ENCODE measurements at places on chromosomes 4 and X.

GRCh38 chrX:115652221-115652620, 91.2 kb downstream of the PLS3 start:
- DNase-seq = no peak

DNA sequence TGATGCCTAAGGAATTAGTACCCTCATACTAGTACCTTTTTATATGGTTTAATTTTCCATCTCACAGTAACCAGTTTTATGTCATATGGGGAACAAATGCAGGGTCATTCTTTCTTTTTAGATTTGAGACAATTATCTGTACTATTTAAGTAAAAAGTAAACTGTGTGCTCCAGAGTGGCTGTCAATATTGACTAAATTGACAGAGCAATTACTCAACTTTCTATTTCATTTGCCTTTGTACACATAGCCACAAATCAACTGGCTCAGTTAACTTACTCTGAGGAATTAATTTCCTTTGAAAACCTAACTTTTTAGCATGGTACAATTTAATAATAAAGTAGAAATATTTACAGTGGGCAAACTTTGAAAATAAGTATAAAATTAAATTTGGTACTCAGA, 28.5 kb upstream of the TEX13C start:
- no peak for DNase-seq

DNA sequence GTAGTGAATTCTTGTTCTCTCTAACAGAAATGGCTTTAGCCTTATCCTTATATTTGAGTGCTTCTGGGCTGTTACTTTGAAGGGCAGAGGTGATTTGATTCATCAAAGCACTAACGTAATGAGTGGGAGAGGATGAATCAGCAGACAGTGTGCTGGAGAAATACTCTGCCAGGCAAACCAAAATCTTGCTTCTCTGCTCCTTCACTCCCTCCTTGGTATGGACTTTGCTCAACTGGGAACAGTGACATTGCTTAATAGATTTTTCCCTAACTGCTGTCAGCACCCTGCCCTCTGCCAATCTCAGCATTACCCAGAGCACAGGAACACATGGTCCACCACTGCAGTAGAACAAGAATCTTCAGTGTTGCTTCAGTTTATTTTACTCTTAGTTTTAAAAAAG, 56.0 kb downstream of the PDLIM5 start:
- peak; percentile 63 for DNase-seq

DNA sequence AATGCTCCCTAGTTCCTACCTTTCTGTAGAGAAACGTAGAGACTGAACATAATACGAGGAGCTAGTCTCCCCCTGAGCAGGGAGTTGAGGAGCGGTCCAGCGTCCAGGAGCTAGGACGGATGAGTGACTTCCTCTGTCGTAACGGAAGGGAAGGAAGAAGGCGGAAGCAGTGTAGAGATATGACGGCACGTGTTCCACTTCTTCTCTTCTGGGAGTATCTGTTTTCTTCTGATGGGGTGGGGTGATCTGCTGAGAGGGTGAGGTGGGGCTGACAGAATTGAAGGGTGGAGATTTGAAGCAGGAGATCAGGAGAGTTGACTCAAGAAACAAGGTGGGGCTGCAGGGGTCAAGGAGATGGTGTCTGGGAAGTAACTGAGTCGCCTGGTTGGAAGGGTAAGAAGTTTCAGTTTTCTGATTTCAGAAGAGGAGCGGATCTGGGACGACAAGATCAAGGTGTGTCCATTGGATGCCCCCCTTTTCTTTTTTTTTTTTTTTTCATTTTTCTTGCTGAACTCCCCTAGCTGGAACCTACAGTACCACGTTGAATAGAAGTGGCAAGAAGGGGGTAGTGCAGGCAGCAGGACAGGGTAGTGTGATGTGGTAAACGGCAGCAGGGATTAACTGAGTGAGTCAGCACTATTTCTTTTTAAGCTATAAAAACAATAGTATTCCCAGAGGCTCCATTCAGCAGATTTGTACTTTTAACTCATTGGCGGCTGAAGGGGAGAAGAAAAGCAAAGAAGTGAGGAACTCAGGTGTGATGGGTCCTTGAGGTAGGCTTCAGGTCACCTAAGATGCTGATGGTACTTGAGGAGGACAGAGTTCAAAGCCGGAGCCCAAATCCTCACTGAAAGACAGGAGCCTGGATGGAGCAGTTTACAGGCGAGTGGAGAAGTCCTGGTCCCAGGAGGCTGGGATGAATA, 50.8 kb upstream of the SETD7 start:
- DNase-seq = no peak

- peak; percentile 14 for DNase-seq
Observed at GRCh38 chr4:97987019-97987648, 156.1 kb downstream of the STPG2 start.

DNA sequence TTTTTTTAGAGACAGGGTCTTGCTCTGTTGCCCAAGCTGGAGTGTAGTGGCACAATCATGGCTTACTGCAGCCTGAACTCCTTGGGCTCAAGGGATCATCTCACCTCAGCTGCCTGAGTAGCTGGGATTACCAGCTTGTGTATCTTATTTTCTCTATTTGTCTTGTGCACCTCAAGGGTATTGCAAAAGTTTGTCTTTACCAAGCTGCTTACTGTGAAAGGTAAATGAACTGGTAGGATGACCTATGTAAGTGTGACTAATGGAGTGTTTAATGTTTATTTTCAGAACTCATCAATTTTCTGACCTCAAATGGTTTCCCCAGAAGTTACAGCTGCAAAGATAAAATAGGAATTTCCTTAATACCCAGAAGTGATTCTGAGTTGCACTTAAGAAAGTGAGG, 5.3 kb upstream of the FGA start:
- peak; percentile 23 for DNase-seq

- no peak for DNase-seq
Observed at GRCh38 chrX:8034058-8034457, 106.8 kb upstream of the PNPLA4 start.

- DNase-seq = no peak
Observed at GRCh38 chr4:4960574-4960973, 58.7 kb downstream of the CYTL1 start.

DNA sequence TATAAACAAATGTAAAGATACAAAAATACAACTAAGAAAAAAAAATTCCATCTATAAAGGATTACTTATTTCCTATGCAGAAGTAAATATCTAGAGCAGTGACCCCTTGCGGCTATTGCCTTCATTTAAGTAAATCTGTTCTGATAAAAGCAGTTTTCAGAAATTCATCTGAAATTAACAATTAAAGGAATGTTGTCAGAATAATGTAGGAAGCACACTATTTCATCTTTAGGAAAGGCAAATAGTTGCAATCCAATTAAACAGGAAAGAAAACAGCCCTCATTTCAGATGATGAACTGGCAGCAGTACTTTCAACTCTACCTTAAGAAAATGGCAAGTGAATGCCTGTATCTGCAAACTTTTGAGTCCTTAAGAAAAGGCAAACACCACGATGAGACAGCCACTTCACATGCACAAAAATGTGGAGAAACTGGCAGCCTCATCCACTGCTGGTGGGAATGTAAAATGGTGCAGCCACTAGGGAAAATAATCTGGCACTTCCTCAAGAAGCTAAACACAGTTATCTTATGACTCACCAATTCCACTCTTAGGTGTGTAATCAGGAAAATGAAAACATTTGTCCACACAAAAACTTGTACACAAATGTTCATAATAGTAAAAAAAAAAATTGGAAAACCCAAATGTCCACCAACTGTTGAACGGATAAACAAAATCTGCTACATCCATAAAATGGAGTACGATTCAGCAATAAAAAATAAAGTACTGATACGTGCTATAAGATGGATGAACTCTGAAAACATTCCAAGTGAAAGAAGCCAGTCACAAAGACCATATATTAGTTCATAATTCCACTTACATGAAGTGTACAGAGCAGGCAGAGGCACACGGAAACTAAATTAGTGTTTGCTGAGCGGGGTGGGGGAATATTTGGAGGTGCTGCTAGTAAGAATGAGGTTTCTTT, 2.0 kb upstream of the THAP9 start:
- peak; percentile 59 for DNase-seq

DNA sequence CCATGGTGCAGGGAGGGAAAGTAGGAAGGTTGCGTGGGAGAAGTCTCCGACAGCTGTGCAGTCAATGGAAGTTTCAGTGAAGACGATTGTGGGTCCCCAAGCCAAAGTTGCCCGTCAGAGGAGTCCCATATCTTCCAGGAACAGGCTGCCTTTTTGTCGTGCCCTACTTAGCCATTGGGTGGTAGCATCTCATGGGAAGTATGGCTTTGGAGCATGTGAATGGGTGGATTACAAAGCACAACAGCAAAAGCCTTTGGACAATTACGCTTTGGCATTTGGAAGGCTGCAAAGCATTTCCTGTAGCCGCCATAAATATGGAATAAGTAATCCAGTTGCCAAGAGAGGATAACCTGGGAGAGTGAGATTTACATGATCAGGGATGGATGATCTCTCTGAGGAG, 300.7 kb upstream of the BOD1L1 start:
- DNase-seq = no peak

Measured in foreskin keratinocyte (primary cell).